Fibroblast of the aortic adventitia (primary cell): ENCODE measurements at places on chromosomes 1 and 21.

- DNase-seq = peak; percentile 35
Measured at GRCh38 chr1:28507247-28507645, 1.4 kb downstream of the RCC1 start.

GRCh38 chr1:153977250-153978240 is at the start of gene JTB:
JTB (minus strand) TSS chr1:153977674; CDS start chr1:153977252, 422 bp downstream.
- DNase-seq = peak; percentile 78

DNA sequence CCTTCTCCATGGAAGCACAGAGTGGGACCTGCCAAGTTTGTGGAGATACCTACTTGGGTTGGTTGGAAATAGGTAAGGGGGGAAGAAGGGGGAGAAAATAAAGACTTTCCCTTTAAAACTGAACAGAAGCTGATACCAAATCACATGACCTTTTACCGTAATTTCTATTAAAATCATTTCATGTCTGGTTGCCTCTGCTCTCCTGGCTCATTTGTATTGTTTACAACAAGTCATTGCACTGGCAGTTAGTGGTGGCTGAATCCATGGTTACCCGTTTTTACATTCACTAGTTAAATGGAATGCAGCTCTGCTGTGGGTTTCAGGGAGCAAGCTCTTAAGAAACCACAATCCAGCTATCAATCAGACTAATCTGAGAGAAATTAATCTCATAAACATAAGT is 353.7 kb upstream of the ESRRG start:
- no peak for DNase-seq

GRCh38 chr1:162206300-162206699 is 136.8 kb downstream of the NOS1AP start:
- DNase-seq = no peak

DNA sequence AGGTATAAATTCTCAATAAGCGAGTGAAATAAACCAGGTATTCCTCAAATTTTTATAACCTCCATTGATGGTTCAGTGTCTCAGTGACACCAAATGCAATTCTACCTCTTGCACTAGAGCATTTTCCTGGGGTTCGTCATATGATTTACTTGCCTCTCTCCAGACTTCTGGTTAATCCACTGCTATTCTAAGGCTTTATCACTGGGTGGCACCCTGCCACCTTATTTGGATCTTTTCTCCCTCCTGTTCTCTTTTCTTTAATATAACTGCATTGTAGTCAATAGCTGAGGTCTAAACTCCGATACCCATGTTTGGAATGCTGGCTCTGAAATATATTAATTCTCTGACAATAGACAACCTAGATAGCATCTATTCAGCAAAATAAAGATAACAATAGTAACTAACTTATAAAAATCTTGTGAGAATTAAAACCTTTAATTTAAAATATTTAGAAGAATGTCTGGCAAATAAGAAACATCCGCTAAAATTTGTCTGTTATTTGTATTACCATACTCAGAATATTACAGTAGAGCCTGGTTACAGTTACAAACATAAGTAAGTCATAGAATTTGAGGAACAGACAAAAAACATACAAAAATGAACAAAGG is 436.4 kb downstream of the PLA2G4A start:
- peak; percentile 29 for DNase-seq

GRCh38 chr1:2156866-2157265 is 37.7 kb downstream of the FAAP20 start:
- DNase-seq = no peak

GRCh38 chr1:246771366-246771765 is 47.2 kb downstream of the SCCPDH start:
- no peak for DNase-seq
